Inflammatory macrophage treated with lipopolysaccharide for 1 hour (primary cell): ENCODE measurements at places on chromosomes 13 and 19.

DNA sequence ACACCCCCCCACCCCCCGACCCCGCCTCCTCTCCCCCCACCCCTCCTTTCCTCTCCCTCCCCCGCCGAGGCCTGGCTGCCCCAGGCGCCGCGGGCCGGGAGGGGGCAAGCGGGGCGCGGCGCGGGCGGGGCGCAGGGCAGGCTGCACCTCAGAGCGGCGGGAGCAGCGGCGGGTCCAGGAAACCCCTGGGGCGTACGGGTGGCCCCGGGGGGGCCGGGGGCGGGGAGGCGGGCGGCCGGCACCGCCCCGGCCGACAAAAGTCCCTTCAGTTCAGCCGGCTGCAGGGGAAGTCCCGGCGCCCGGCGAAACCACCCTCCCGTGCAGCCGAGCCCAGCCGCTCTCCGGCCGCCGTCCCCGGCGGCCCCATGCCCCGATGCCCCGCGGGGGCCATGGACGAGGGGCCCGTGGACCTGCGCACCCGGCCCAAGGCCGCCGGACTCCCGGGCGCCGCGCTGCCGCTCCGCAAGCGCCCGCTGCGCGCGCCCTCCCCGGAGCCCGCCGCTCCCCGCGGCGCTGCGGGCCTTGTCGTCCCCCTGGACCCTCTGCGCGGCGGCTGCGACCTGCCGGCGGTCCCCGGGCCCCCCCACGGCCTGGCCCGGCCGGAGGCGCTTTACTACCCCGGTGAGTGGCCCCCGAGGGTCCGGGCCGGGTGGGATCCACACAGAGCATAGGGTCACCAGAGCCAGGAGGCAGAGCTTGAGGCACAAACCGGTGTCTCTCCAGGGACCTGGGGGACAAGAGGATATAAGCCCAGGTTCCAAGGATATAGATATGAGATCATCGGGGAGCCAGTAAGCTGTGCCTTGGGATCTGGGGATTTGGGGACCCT lies at the start of gene BCL3:
BCL3 (plus strand) TSS at position 283 of the 829 bp plus-strand sequence; CDS start at position 366, 83 bp downstream.
- peak; percentile 72 for DNase-seq

DNA sequence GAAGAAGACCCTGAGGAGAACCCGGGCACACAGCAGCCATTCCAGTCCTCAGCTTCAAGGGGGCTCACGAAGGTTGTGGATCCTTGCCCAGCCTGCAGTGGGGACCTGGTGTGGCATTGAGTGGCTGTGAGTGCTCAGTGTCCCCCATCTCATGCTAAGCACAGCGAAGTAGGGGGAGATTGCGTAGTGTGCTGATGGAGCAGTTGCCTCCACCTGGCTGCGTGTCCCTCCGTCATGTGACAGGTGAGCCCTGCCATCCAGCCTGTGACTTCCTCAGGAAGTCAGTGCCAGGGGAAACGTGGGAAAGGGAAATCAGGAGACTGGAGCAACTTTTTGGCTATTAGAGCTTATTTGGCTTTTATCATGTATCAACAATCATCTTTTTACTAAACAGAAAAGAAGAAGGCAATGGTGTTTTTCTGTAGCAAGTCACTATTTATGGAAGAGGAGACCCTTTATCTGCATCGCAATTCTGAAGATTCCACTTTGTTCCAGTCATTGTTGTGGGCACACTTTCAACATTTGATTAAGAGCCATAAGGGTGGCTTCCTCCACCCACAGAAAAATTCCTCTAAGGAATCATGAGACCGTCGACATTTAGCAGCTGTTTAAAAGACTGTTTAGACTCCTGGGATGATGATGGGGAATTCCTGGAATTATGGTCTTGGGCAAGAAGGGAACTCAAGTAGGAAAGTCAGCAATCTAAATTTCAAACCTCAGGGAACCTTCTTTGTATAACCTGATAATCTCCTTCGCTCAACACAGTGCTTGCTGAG lies 126.8 kb upstream of the SPATA13 start:
- no peak for DNase-seq

DNA sequence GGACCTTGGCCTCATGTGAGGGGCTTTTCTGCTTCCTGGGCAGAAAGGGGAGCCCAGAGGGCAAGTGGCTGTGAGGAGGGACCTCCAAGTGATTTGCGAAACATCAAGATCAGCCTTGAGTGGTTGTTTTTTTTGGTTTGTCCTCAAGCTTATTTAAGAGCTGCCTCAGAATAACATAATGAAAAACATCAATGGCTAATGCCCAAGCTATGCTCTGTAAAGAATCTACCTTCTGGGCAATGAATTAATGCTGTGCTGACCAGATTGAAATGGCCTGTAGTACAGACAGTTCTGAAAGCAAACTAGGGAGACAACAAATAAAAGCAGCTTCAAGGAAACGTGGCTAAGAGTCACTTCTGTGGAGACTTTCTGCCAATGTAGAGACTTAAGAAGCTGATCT lies 8.3 kb downstream of the TMEM255B start:
- no peak for DNase-seq

- DNase-seq = no peak
Observed at GRCh38 chr19:10335352-10335985, 2.1 kb upstream of the RAVER1 start.

- DNase-seq = no peak
Observed at GRCh38 chr19:43997631-43998290, 5.0 kb upstream of the ZNF230 start.

- peak; percentile 22 for DNase-seq
Observed at GRCh38 chr13:110683203-110683883, 22.6 kb downstream of the CARS2 start.

DNA sequence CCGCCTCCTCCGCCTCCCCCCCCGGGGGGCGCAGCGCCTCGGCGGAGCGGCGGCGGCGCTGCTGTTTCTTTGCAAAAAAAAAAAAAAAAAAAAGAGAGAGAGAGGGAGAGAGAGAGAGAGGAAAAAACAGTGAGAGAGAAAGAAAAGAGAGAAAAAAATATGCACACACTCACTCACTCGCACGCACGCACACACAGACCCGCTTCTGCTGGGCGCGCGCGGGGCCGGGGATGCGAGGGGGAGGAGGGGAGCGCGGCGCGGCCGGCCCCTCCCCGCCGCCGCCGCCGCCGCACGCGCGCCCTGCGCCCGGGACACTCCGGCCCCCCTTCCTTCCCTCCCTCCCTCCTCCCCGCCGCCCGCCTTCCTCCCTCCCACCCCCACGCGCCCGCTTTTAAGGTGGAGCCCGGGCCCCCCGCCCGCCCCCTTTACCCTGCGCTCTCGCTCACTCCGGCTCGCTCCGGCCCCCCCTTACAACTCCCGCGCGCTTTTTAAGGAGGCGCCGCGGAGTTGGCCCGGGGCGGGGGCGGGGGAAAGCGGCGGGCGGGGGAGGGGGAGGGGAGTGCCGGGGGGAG lies at the start of gene SAMD1:
SAMD1 (minus strand) TSS at position 243 of the 572 bp plus-strand sequence.
- DNase-seq = no peak

- no peak for DNase-seq
Observed at GRCh38 chr19:19737559-19738332, 4.8 kb upstream of the ZNF14 start.

GRCh38 chr19:30227012-30227621 lies 145.1 kb upstream of the ZNF536 start:
- no peak for DNase-seq

GRCh38 chr19:51292971-51293370 lies 18.5 kb upstream of the IGLON5 start:
- no peak for DNase-seq

GRCh38 chr13:45787346-45787745 lies 64.2 kb downstream of the SIAH3 start:
- no peak for DNase-seq

DNA sequence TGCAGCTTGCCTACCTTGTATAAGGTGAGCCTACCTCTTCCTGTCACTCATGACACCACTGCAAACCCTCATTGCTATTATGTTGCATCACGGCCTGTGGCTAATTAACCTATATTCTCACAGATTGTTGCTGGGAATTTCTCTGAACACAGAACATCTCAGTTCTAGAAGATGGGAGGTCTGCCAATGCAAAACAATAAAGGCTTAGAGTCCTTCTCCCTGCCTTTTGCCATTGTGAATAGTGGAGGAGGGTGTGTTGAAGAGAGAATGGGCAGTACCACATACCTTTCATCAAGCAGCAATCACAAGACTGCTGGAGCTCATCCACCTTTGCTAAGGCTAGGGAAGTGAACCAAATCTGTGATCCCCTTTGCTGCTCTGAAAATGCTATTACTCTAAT lies 34.4 kb downstream of the WDFY2 start:
- DNase-seq = no peak

GRCh38 chr13:110302997-110303396 lies 4.0 kb downstream of the COL4A1 start:
- DNase-seq = no peak

GRCh38 chr13:34623331-34623730 lies 318.7 kb upstream of the NBEA start:
- no peak for DNase-seq

DNA sequence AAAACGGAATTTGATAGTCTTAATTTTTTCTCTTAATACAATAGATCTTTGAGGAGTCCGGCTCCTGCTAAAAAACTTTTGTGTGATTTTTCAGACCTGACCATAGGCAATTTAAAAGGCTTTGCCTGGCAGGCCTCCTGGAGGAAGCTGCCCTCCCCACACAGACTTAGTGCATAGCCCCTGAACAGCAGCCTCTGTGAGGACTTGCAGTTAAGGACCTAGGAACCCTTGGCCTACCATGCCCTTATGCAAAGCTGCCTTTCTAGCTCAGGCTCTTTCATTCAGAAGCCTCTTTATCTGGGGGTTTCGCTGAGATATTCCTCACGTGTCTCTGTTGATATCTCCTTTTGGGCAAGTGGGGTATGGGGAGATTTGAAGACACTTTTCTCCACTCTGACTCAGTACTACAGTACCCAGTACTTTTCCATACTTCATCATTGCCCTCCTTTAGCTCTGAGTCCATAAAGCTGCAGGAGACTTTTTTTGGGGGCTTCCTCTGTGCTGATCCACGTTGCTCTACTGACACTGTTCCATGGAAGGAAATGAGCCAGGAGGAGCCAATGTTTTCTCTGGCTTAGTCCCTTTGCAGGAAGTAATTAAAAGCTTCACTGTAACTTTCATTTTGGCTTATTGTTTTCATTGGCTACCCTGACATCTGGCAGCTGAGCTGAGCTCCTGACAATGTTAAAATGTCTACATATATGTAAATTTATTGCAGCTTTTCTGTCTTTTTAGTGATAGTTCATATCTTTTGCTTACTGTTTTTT lies 283.1 kb downstream of the TDRD3 start:
- DNase-seq = no peak

- DNase-seq = no peak
Observed at GRCh38 chr19:47523473-47523872, 8.6 kb upstream of the NAPA start.

DNA sequence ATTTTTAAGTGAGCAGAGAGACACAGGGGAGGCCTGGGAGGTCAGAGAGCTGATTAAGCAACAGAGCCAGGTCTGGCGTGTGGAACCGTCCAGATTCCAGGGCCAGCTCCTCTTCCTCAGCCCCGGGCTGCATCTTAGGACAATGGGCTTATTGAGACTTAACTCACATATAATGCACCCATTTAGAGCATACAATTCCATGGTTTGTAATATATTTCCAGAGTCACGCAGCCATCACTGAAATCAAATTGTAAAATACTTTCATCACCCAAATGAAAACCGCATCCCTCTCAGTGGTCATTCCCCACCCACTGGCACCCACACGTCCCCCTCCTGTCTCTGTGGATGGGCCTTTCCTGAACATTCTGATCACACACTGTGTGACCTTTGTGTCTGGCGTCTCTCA lies 2.1 kb upstream of the HMG20B start:
- peak; percentile 92 for DNase-seq

DNA sequence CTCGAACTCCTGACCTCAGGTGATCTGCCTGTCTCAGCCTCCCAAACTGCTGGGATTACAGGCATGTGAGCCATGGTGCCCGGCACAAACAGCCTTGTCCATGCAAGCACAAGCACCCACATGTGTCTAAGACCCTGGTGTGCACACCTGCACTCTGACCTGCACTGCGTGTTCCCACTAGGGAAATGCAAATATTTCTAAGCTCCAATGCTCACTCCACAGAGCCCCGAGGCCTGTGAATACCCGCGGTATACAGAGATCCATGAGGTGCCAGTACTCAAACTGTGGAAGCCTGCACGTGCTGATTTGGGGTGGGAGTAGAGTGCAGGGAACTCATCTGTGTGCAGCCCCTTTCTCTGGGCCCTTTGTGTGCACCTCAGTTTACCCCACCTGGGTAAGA lies 14.7 kb downstream of the GADD45B start:
- DNase-seq = no peak

- DNase-seq = no peak
Observed at GRCh38 chr13:110232756-110233155, 74.2 kb downstream of the COL4A1 start.

GRCh38 chr19:8654591-8655339 lies 24.3 kb downstream of the NFILZ start:
- DNase-seq = peak; percentile 64

DNA sequence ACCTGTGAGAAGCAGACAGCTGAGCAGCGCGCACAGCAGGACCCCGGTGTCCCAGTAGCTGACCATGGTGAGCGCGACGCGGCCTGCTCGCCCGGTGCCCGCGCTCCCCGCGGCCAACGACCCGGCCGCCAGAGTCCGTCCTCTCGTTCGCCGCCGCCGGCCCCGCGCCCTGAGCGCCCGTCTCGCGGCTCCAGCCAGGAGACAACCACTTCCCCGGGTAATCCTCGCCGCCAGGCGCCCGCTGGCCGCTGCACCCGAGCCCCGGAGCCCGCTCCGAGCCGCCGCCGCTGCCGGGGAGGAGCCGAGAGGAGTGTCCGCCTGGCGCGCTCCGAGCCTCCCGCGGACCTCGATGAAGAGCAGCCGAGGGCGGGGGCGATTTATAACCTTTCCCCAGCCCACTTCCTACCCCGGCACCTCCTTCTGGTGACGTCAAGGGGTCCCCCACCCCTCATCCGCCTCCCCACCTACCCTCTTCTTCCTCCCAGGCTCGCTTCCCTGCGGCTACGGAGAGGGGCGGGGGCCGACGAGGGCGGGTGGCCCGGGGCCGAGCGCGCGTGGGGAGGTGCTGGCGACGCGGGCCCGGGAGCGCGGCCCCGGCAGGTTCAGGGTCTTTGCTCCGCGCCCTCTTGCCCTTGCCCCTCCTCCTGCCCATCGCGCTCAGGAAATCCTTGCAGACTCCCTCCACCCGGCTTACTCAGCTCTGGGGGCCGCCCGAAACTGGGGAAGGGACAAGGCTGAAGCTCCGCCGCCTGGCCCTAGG lies at the start of gene FLT1:
FLT1 (minus strand) TSS at position 351 of the 760 bp plus-strand sequence; CDS start at position 66, 285 bp downstream.
- DNase-seq = peak; percentile 84

- DNase-seq = peak; percentile 2
Observed at GRCh38 chr19:19866611-19867248, 1.0 kb downstream of the ZNF253 start.

GRCh38 chr19:15506074-15506571 lies 2.2 kb upstream of the CYP4F22 start:
- no peak for DNase-seq
